AG09319 (cell line): ENCODE measurements at places on chromosomes 13 and 19.

DNA sequence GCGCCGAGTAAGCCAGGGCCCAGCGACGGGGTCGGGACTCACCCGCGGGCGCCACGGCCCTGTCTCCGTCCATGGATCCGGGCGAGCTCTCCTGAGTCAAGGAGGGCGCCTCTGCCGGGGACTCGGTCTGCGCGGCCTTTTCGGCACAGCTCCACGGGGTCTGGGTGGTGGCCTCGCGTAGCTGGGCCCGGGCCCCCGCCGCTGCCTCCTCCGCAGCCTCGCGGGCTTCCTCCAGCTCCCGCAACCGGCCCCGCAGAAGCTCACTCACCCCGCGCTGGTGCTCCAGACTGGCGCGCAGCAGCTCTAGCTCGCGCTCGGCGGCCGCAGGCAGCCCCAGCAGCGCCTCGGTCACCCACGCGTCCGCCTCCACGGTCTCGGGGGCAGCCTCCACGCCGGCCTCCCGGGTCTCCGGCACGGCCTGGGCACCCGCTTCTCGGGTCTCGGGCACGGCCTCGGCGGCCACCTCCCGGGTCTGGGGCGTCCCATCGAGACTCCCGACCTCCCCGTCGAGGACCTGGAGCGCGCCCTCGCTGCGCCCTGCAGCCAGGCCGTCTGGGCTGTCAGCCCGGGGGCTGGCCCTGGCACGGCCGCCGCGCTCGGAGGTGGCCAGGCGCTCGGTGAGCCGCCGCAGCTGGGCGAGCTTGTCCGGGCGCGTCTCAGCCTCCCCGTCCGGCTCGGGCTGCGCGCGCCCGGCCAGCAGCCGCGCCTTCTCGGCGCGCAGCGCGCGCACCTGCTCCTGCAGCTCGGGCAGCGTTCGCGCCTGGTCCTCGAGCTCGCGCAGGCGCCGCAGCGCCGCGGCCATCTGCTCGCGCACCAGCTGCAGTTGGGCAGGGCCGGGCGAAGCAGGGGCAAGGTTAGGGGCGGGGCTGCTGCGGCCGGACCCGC is 8.4 kb downstream of the KANK3 start:
- no peak for DNase-seq

DNA sequence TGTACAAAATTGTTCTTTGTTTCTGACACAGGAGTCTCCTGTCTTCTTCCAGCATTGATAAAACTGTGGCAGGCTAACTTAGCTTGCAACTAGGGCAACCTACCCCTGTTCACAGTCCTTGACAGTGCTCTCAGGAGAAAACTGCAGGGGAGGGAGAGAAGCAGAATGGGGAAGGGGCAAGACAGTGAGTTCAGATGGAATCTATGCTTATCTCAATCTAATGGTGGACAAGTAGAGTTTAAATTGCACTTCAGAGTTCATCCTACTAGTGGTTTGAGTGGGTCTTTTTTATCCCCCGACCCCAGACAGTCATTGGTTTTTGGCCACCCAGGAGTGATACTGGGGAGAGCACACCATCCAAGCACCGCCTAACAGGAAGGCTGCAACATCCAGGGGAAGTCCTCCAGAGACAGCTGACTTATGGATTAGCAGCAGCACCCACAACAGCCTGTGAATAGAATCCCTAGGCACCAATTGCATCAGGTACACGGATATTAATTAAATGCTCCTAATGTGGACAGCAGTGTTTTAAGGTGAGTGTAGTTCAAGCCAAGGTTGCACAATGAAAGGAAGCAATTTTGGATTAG is 236.6 kb downstream of the NHLRC3 start:
- DNase-seq = no peak

DNA sequence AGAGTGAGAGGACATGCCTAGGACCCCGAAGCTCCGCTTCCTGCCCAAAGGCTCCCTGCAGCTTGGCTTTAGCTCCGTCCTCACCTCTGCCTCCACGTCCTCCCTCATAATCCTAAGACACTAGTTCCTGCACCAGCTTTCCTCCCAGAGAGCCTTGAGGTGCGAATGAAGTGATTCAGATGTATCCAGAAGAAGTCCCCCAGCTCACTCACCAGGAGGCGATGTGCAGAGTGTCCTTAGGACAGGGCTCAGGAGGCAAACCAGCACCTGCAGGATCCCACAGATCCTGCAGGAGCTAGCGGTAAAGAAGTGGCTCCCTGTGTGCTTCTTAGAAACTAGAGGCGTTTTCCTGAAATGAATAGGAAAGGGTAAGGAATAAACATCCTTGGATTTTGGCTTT is 109.7 kb downstream of the HSPH1 start:
- no peak for DNase-seq

- no peak for DNase-seq
These were observed 301.1 kb upstream of the NBEA start for GRCh38 chr13:34640993-34641330.

GRCh38 chr13:70694996-70695715 is 586.9 kb upstream of the KLHL1 start:
- DNase-seq = no peak

GRCh38 chr13:98482476-98483444 is 94.1 kb downstream of the STK24 start:
- peak; percentile 61 for DNase-seq

DNA sequence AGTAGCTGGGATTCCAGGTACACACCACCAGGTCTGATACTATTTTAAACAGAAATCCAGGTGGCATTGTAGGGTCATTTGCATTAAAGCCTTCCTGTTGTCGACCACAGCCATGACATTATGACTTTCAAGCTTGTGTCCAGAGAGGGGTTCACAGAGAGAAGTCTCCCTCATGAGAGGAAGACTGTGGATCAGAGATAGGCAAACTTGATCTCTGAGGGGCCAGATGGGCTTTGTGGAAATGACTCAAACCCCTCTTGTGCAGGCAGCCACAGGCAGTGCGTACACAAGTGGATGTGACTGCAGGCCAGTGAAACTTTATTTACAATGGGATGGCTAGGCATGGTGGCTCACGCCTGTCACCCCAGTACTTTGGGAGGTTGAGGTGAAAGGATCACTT is 27.8 kb upstream of the F2RL3 start:
- no peak for DNase-seq

DNA sequence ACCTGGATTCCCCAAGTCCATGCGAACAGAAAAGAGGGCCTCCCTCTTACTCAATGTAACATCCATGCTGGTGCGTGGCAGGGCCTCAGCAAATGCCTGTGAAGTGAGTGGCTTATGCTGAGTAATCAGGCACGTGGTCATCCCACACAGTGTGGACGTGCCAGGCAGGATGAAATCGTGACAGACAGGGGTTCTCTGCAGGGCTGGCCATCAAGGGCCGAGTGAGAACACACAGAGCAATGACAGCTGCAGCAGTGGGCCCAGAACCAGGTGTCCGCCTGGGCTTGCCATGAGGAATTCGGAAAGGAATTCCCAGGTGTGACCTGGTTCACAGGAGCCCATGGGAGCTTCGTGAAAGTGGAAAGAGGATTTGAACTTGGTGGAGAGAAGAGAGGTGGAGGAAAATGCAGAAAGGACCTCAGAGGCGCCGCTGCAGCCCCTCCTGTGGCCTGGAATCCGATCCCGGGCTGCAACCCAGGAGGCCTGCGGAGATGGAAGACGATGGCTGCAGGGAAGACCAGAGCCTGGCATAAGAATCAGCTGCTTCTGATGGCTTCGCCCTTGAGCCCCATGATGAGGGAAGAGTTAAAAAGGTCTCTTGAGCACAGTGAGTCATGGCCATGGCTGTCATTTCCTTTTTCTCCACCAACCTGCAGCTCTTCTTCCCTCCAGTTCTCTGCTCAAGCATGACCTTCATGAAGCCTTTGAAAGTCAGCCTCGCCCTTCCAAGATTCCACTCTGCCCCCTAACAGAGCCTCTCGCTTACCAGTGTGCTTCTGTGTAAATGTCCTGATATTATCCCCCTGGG is 34.6 kb upstream of the SOX1 start:
- no peak for DNase-seq

DNA sequence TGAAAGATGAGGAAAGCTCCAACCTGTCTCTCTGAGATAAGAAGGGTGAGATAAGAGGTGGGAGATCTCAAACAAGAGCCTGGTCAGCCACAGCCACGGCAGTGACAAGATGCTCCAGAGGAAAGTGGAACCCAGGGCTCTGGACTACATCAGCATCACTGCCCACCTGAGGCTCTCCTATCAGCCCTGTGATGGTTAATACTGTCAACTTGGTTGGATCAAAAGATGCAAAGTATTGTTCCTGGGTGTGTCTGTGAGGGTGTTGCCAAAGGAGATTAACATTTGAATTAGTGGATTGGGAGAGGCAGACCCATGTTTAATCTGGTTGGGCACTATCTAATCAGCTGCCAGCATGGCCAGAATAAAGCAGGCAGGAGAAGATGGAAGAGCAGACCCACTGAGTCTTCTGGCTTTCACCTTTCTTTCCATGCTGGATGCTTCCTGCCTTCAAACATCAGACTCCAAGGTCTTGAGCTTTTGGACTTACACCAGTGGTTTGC is 476.6 kb upstream of the NBEA start:
- no peak for DNase-seq

- DNase-seq = no peak
These were observed 279.7 kb downstream of the COG6 start for GRCh38 chr13:39935155-39935554.

DNA sequence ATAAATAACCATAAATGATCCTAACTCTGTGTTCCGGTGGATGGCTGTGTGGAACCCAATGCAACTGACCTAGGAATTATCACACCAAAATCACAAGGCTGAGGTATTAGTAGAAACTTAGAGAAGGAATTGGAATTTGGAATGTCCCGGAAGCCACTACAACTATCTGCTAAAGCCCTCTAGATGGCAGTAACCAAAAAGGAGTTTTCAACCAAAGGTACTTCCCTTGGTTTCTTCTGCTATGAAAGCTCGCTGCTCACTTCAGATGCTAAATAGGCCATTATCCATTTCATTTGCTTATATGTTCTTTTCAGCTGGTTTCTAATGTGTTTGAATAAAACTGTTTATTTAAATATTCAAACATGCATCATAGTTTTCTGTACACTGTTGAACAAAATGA is 1589.1 kb upstream of the SPRY2 start:
- no peak for DNase-seq

- no peak for DNase-seq
These were observed 12.3 kb upstream of the CADM4 start for GRCh38 chr19:43651758-43652545.

DNA sequence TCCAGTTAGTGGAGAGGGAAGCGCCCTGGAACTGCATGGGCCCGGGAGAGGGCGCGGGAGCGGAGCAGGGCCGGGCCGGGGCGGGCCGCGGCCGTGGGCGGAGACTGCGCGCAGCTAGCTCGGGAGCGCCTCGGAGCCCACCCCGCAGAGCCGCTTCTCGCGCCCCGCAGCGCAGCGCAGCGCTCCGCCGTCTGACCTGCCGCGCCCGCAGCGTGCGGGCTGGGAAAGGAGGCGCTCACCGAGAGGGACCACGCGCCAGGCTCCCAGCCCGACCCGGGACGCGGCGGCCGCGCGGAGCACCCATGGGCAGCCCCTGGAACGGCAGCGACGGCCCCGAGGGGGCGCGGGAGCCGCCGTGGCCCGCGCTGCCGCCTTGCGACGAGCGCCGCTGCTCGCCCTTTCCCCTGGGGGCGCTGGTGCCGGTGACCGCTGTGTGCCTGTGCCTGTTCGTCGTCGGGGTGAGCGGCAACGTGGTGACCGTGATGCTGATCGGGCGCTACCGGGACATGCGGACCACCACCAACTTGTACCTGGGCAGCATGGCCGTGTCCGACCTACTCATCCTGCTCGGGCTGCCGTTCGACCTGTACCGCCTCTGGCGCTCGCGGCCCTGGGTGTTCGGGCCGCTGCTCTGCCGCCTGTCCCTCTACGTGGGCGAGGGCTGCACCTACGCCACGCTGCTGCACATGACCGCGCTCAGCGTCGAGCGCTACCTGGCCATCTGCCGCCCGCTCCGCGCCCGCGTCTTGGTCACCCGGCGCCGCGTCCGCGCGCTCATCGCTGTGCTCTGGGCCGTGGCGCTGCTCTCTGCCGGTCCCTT is at the start of gene MLNR:
TSS of gene MLNR (plus strand) at position 303 of the 820 bp plus-strand sequence. CDS start at position 303, 0 bp downstream.
- no peak for DNase-seq

DNA sequence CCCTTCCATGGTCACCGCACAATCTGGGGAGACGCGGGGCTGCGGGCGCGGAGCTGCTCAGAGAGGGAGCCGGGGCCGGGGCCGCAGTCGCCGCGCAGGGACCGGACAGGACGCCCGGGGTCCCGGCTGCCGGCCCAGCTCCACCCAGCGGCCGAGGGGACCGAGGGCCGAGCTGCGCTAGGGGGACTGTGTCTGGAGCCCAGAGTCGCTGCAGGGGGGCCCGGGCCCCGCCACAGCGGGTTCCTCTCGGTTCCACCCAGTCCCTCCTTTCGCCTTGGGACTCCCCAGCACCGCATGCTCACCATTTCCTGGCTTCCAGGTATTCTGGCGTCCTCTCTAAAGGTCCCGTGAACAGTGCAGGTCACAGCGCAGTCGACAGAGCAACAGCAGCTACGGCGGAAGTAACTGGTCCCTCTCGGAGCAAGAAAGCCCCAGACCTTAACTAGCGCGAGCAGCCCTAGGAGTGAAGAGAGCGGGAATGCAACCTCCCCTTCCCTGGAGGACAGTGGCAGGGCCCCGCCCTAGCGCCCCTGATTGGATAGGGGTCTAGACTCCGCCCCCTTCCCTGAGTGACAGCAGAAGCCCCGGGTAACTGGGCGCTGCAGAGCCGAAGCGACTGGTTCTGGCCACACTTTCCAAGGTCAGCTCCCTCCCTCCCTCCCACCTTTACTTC is at the start of gene ZNF878:
TSS of gene ZNF878 (minus strand) at position 465 of the 673 bp plus-strand sequence. CDS start at position 305, 160 bp downstream.
- DNase-seq = peak; percentile 47

DNA sequence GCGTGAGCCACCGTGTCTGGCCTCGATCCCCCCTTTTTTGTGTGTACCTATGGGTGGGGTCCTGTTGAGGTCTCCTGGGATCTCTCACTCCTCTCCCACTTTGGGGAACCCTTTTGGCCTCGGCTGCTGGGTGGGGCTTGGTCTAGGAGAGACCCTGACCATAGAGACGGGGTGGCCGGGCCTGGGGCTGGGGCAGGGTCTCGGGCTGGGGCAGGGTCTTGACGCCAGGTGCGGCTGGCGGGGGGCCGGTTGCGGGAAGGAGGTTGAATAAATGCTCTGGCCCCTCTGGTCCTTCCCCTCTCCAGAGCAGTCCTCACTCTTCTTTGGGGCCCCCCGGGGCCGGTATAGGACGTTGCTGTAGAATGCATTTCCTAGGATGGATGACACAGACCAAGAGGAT is 9.7 kb downstream of the TMIGD2 start:
- no peak for DNase-seq

GRCh38 chr13:29507356-29507755 is 88.1 kb downstream of the SLC7A1 start:
- DNase-seq = no peak

DNA sequence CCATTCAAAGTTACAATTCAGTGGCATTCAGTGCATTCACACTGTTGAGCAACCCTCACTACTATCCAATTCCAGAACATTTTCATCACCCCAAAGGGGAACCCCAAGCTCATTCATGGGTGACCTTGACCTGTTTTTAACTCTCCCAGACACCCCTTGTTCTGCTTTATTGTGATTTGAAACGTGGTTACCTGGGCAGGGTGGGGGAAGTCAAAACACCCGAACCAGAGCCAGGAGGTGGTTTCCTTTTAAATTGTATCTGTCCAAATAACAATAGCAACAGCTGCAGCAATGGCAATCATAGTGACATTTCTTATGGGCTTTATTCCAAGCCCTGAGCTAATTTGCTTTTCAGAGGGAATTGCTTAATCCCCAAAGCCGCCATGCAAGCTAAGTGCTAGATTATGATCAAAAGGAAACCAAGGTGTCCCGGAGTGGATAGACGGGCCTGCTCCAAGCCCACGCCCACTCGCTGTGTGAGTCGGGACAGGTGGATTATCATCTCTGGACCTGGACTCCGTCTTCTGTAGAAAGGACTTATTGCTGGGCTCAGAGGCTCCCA is 6.1 kb downstream of the PTGIR start:
- DNase-seq = no peak

GRCh38 chr13:73138276-73138637 is 79.5 kb downstream of the KLF5 start:
- DNase-seq = peak; percentile 23

- DNase-seq = no peak
These were observed 9.6 kb downstream of the BCAM start for GRCh38 chr19:44818466-44819031.
